CD4-positive, alpha-beta T cell treated with Interferon gamma for 1 hour (primary cell): ENCODE measurements at places on chromosomes 12 and 14.

- no peak for DNase-seq
Observed at GRCh38 chr12:24535334-24536069, 413.4 kb downstream of the BCAT1 start.

DNA sequence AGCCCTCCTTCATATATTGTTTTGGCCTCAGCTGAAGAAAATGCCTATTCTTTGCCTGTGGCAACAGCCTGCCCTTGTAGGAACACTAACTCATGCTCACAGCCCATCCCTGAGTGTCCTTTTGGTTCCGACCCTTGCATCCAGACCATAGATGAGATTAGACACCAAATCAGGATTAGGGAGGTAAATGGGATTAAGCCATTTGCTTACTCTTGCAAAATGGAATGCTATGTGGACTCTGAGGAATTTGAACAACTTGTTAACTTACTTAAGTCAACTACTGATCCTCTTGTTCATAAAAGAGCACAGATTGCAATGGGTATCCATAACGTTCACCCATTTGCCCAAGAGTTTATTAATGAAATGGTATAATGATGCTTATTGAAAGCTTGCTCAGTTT is 27.3 kb downstream of the TSHR start:
- no peak for DNase-seq

DNA sequence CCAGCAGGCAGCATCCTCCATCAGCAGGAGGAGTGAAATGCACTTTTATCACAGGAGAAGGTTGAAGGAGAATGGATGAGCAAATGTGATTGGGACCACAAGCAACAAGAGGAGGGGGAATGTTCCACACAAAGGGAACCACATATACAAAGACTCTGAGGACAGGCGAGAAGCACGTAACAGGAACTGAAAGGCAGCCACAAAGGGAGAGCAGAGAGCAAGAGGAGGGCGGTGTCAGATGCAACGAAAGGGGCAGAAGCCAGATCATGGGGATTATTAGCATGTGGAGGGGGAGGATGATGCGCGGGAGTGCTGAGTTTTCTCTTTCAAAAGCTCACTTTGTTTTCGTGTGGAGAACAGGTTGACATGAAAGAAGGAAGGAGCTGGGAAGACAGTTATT is 241.1 kb downstream of the SPTSSA start:
- DNase-seq: no peak

- DNase-seq: no peak
Observed at GRCh38 chr12:4274396-4275015, 944 bp downstream of the CCND2 start.

GRCh38 chr12:96751626-96752025 is 155.4 kb upstream of the NEDD1 start:
- no peak for DNase-seq

DNA sequence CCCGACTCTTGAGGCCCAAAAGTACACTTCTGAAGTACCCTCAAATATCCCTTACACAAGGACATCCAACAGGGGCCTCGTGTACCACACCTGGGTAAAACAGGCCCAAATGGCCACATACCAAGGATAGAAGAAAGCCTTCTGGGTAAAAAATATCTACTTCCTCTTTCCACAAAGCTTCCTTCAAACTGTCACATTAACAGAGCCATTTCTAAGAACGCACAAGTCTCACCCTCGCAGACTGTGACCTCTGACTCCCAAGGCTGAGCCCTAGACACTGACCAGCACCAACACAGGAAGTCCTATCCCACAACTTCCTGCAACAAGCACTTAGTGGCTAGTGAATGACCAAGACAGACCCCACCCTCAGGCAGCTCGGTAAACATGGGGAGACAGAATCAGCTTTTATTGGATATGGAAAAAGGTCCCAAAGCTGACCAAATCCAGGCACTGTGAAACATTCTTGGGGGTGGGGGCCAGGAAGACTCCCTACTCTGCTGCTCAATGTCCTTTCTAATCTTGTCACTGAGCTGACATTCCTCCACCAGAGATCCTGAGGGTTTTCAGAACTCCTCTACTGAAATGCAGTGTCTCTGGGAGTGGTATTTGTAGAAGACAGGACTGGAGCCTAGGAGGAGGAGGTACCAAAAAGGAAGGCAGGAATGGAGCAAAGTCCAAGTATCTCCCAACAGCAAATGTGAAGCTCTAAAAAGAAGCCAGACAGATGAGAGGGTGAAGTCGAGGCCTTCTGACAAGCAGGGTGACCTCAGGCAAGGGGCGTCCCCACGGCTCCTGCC is 15.9 kb downstream of the KCTD10 start:
- DNase-seq: peak; percentile 33

DNA sequence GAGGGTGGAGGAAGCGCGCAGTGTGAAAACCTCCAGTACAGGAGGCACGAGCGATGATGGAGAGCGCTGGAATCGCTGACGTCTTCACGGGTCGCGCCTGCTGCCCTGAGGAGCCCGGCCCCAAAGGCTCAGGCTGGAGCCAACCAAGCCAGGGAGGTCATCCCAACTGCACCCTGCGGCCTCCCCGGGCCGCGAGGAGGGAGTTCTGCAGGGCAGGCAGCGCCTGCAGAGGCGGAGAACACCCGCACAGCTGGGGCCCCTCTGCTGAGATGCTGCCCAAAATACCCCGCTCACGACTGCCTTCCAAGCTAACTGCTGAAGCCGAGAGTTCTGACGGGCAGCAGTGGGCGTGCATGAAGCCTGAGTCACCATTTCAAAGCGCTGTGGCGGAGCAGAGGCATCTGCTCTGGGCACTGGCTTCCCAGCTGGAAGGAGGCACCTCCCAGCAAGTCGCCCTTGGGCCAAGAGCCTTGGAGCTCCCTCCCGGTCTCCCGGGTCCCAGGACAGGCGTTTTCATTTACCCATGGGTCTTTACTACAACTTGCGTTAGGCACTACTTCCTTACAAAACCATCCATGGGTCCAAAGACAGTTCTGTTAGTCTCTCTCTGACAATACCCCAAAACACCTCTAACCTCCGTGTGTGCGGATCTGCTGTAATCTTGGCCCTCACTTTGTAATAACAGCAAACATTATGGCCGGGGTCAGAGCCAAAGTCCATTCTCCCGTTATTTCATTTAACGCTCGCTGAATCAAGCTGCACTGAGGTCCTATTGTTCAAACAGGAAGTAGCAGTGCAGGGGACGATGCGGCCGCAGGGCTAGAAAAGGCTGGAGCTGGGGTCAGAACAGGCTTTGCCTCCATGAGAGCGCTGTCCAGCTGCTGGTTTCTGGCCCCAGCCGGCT is 60.1 kb upstream of the RIMBP2 start:
- no peak for DNase-seq

DNA sequence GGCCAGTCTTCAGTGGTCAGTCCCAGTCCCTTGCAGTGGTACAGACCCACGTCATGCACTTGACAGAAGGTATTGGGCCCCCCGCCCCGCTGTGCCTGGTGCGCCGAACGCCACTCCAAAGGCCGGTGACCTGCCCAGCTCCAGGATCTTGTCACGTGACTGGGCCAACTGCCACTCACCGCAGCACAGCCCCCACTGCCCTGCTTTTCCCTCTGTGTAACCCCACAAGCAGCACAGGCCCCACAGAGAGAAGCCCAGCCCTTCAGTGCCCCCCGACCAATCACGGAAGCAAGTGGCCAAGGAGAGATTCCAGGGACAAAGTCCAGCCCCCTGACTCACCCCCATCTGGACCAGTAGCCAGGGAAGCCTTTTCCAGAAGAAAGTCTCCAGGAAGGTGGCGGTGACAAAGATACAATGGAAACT is 498 bp downstream of the GPR132 start:
- peak; percentile 61 for DNase-seq

DNA sequence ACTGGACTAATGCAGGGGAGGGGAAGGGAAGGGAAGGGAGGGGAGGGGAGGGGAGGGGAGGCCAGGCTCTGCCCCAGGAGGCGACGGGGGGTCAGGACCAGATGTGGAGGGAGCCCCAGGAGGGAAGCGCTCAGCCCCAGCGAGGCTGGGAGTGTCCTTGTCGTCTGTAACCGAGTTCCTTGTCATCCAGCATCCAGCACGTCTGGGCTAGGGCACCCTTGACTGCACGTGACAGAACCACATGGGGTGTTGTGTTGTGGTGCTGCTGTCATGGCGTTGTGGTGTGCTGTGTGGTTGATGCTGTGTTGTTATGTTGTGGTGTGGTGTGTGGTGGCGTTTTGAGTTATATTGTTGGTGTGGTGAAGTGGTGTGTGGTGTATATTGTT is 28.4 kb upstream of the SFSWAP start:
- DNase-seq: no peak

- DNase-seq: no peak
Observed at GRCh38 chr12:115337693-115338543, 653.9 kb upstream of the TBX3 start.

DNA sequence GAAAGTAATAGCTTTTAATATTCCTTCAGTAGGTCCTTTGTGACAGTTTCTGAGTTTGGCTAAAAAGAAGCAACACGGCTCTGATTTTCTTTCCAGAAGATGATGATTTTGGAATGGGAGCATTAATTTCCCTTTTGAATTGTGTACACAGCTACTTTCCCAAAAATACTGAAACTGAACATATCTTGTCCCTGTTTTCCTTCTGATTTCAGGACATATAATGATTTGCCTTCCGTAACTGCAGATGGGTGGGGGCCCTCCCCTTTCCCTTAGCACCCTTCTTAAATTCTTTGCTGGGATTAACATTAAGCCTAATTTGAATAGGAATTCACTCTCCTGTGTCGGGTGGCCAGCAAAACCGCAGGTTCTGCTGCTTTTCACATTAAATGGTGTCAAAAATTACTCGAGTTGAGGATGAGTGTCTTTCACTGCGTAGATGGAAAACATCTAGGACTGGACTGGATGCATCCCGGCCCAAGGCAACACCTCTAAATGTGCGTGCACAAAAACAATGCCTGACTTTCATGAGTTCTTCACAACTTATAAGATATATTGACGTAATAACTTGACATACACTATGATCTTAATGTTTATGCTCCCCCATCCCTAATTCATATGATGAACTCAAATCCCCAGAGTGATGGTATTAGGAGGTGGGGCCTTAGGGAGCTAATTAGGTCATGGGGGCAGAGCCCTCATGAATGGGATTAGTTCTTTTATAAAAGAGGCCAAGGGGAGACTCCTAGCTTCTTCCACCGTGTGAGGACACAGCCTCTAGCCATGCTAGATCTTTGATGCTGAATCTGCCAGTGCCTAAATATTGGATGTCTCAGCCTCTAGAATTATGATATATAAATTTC is 158.1 kb downstream of the AEBP2 start:
- DNase-seq: no peak

- DNase-seq: peak; percentile 30
Observed at GRCh38 chr14:76720382-76720813, 40.9 kb upstream of the VASH1 start.

- no peak for DNase-seq
Observed at GRCh38 chr12:40104461-40105264, 1.2 kb downstream of the SLC2A13 start.

DNA sequence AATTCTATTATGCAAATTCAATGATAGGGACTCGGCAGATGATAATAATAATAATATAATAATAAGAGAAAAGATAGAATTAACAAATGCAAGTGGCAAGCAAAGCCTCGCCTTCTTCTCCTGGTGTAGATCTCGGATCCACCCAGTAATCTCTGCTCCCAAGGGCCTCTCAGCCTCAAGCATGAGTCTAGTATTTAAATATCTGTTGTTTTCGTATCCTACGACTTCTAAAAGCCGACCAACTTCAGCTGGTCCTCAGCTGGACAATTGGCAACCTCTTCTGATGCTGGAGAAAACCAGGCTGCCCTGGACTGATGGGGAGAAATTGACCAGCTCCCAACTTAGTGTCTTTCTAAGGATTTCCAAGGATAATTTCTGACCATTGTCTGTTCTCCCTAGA is 14.0 kb upstream of the MAP1LC3B2 start:
- DNase-seq: no peak

GRCh38 chr12:86683568-86684304 is 427.5 kb upstream of the MGAT4C start:
- no peak for DNase-seq

DNA sequence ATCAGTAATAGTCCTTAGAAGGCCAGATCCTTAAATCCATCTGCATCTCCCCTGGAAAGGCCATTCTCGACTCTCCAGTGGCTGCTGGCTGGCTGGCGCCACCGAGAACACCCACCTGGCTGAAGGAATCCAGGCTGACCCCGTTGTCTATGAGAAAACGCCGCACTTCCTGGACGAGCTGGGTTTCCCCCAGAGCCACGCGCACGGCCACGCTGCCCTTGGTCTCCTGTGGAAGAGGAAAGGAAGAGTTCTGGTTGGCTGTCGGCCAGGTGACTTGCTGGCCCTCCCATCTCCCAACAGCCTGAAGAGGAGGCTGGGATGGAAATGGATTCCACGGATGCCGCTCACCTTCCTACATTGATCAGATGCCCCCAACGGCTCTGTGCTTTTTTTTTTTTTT is 23.9 kb downstream of the RBM19 start:
- no peak for DNase-seq

GRCh38 chr12:58914457-58914856 is 5.8 kb downstream of the LRIG3 start:
- no peak for DNase-seq

DNA sequence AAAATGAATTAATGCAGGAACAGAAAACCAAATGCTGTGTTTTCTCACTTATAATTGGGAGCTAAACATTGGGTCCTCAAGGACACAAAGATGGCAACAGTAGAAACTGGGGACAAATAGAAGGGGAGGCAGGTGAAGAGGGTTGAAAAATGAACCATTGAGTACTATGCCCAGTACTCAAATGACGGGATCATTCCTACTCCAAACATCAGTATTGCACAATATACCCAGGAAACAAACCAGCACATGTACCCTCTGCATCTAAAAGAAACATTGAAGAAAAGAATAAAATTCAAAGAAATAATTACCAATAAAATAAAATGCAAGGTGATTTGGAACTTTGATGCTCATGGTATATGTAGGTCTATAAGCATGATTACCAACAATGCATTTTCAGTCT is 110.8 kb downstream of the LMO3 start:
- DNase-seq: no peak

DNA sequence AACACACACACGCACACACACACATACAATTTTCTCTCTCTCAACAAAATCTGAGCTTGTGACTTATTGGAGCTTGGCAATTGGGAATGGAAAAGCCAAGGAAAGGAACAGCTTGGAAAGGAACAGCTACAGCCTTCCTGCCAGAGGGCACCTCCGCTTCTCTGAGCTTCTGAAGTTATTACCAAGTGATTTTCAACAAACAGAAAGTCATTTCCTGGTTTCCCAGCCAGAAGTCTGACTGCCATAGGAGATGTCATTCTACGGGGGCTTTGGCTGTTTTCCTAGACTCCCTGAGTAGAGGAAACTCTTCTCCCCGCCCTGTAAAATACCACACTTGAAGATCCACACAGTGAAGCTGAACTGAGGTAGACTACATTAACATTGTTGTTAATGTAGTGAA is 198.3 kb downstream of the CFAP54 start:
- no peak for DNase-seq
